ENCODE measurements at places on chromosomes 4 and X.

DNA sequence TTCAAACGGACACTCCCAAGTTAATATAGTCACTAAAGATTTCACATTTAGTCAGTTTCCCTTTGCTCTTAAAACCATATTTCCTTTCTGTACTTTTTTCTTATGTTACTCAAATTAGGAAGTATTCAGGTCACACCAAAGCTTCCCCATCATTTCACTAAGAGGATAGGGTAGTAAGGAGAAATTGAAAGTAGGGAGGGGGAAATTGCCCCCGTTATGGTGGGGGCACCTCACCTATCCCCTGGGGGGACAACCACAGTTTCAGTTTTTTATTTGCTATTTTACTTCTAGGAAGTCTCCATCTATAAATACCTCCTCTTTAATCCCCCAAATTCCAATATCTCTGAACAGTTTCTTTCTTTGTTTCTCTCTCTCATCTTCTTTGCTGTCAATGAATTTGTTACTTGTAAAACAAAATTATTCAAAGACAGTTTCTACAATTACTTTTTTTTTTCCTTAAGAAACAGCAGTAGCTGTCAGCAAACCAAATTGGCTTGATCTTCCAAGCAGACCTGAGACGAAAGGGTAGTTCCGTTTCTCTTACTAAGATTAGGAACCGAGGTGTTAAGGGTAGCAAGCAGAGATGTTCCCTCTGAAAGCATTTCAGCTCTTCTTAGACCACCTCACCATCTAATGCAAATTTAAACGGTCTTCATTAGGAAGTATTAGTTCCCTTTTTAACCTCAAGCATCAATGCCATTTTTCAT lies 160.2 kb upstream of the KLF3 start:
- DNase-seq: no peak

- DNase-seq: no peak
Measured at GRCh38 chr4:108762559-108763225, at the start of gene ETNPPL. Gene ETNPPL, minus strand, starts transcription at chr4:108763053. Its CDS starts 155 bp downstream, at chr4:108762898.

GRCh38 chrX:143568467-143568866 lies 51.2 kb upstream of the SPANXN3 start:
- DNase-seq: no peak

DNA sequence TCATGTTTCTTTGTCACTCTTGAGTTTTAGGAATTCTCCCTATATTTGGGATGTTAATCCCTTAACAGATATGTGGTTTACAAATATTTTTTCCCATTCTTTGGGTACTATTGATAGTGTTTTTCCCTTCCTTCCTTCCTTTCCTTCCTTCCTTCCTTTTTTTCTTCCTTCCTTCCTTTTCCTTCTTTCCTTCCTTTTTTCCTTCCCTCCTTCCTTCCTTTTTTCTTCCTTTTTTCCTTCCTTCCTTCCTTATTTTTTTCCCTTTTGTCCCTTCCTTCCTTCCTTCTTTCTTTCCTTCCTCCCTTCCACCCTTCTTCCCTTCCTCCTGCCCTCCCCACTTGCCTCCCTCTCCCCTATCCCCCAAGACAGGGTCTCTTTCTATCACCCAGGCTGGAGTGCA lies 42.1 kb downstream of the WDR17 start:
- DNase-seq: no peak

GRCh38 chr4:10204401-10205058 lies 87.9 kb upstream of the WDR1 start:
- no peak for DNase-seq

DNA sequence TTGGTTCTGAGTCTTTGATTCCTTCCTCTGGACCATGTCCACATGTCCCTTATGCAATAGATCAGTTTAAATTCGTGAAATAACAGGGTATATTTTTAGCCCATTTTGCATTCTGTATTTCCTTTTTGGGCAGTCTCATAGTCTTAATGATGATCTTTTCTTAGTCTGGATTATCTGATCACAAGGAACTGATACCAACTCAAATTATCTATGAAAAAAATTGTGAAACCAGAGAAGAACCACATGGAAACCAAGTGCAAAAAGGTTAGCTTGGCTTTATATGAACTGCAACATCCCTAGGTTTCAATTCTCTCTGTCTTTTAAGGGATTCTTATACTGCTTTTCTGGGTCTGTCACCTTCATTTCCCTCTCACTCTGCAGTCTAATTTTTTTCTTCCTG lies 608.6 kb upstream of the AADAT start:
- no peak for DNase-seq

GRCh38 chr4:152039023-152039481 lies 278.2 kb upstream of the GATB start:
- no peak for DNase-seq

DNA sequence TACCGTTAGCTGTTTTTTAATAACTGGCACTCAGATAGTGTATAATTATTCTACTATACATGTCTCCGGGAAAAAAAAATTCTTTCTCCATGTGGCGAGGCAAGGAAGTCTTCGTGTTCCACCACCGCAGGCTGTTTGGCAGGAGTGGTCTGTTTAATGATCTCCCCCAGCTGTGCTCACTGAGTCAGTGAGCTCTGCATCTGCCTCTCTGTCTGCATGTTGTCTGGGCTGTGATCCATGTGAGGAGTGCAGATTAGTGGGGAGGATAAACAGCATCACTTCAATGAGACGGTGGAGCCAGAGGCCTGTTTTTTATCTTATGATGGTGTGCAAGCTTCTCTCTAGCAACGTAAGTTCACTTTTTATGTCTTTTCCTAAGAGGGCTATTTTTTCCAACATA lies 69.8 kb downstream of the RPS3A start:
- DNase-seq: no peak
